Renal cortex interstitium (tissue), 15 donors: ENCODE measurements at places on chromosomes 1 and 21.

- DNase-seq, result no peak
These were observed 182.8 kb downstream of the EIF4G3 start for GRCh38 chr1:20993716-20994575.

DNA sequence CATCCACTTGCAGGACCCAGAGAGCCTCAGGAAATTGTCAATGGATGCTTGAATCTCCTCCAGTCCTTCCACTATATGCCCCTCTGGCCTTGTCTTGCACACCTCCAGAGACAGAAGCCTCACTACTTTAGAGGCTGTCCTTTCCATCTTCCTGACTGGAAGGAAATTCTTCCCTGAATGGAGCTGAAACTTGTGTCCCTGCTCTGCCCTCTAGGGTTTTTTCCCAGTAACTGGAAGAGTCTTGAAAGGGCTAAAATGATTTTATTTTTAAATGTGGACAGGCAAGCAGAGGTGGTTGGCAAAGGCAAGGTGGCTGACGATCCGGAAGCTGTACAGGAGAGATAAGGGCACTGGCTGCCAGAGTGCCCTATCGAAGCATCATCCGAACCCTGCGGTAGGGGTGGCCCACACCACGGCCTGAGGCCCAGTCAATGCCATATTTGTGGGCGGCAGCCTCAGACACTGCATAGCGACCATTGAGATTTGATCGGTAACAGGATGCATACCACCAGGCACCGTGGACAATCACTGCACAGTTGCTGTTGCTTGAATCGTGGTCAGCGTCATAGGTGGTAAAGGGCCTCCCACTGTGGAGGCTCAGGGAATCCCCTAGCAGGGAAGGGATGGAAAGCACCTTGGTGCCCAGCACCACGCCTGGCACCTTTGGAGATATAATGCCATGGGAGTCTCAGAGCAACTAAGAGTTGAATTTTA, 2.3 kb upstream of the MAP3K6 start:
- no peak for DNase-seq

GRCh38 chr1:36223381-36223995, 755 bp upstream of the THRAP3 start:
- peak; percentile 41 for DNase-seq

GRCh38 chr1:111906816-111907215, 82.7 kb downstream of the KCND3 start:
- no peak for DNase-seq

GRCh38 chr1:115310581-115311473, 27.2 kb downstream of the NGF start:
- no peak for DNase-seq

- no peak for DNase-seq
These were observed 5.6 kb downstream of the RPS6KA1 start for GRCh38 chr1:26535201-26535600.

- DNase-seq, result no peak
These were observed 476.8 kb upstream of the DEPDC1 start for GRCh38 chr1:68973459-68974244.

- DNase-seq, result no peak
These were observed 3.6 kb upstream of the MXRA8 start for GRCh38 chr1:1361982-1362423.

DNA sequence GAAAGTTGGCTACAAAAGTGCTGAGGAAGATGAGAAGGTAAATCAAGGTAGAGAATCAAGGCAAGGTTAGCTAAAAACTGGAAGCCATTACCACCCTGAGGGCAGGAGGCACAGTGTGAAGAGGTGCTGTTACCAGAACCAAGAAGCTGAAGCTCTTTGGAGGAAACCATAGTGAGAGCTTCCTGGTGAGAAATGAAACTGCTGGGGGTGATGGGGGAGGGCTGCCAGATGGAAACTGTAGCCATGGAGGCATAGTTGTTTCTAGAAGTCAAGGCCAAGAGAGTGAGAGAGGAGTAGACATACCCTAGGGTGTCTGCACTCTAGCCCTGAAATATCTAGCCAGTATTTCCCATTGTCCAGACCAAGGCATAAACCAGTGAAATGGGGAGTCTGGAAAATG, 28.7 kb downstream of the IFI44 start:
- no peak for DNase-seq

DNA sequence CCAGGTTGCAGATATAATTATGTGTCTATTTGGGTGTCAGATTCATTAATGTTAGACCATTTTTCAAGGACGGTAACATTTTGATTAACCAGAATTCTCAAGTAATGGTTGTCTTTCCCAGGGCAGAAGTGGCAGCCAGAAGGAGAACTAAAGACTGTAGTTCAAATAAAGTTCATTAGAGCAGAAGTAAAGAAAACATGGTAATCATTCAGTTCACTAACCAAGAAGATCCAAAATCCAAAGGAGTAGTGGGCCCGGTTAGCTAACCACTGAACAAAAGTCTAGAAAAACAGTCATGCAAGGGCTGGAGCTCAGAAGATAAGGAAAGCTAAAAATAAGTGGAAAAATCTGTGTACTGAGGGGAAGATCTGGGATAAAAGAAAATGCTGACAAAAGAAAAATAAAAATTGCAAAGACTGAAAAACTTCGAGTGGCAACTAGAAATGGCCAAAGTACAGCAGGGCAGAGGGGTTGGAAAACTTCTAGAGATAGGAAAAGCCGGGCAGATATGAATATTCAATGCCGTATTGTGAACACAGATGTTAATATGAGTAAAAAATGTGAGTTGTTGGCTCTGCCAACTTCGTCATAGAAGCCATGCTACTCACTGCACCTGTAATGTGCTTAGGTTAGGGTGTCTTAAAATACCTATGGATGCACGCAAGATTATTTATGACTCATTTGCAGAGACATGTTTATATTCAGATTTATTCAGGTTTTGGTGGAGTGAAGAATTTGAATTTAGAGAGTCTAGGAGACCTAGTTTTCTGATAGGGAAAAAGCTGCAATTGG, 925.9 kb downstream of the LTN1 start:
- DNase-seq, result no peak

DNA sequence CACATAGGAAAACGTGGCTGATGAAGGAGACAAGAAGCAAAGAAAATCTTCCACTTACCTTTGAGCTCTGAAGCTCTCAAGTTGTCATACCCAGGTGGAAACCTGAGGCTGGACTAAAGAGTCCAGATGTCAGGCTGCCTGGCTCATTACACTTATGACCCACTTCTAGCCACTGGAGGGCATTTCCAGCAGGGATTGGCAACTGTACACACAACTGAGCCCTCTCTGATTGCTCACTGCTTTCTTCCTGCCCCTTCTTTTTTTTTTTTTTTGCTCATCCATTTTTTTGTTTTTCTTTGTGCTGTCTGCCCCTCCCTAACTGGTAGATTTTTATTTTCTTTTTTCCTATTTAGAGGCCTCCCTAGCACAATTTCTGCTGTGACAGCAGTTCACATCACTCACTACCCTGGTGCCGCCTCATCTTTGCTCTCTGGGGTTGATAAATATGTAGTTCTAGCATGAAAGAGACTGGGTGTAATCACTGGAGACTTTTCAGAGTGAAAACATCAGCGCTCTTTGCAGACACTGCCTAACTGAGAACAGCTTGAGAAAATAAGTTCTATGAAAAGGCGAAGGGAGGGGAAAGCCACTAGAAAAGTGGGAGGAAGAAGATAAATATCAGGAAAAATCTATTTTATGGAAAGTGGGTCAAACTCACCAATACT, 334.5 kb downstream of the NUF2 start:
- DNase-seq, result peak; percentile 15
